ENCODE measurements at places on chromosomes 11 and 22. TPM values are rescaled to one million over a fixed set of nuclear protein-coding genes. Genes with fewer than 3 reads are reported as not detected.

DNA sequence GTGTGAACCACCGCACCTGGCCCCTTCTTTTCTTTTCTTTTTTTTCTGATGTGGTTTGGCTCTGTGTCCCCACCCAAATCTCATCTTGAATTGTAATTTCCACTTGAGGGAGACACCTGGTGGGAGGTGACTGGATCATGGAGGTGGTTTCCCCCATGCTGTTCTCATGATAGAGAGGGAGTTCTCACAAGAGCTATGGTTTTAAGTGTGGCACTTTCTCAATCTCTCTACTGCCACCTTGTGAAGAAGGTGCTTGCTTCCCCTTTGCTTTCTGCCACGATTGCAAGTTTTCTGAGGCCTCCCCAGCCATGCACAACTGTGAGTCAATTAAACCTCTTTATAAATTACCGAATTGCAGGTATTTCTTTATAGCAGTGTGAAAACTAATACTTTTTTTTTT, 4.9 kb upstream of the TCN2 start:
- no peaks in the 10 kb centered on the region for H3K36me3 ChIP-seq
- no peak for DNase-seq
- H3K27ac ChIP-seq = no peak overlapping the region
- no peak overlapping the region for H3K4me3 ChIP-seq
- no peaks in the 10 kb centered on the region for H3K27me3 ChIP-seq
- peaks cover 14% of the 10 kb centered on the region for H3K4me1 ChIP-seq

DNA sequence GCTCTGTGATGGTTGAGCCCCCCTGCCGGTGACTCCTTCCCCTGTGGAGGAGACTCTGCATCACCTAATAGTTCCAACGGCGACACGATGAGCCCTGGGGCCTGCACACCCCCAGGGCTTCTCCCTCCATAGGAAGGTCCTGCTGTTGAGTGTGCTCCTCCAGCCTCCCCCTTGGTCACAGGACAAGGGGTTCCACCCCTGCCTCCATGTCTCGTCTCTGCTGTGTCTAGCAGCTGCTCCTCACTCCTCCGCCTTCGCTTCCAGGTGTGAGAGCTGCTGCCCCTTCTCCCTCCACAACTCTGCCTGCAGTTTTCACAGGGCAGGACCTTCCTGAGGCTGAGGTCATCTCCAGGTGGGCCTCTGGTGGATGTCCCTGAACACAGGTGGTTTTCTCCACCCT, 1416.1 kb downstream of the TBC1D22A start:
- H3K27me3 ChIP-seq = no peaks in the 10 kb centered on the region
- H3K4me3 ChIP-seq = no peak overlapping the region
- H3K36me3 ChIP-seq = no peaks in the 10 kb centered on the region
- no peak overlapping the region for H3K27ac ChIP-seq
- no peaks in the 10 kb centered on the region for H3K4me1 ChIP-seq

- no peaks in the 10 kb centered on the region for H3K27me3 ChIP-seq
- DNase-seq = no peak
- no peaks in the 10 kb centered on the region for H3K4me1 ChIP-seq
These were observed 19.9 kb downstream of the NUP160 start for GRCh38 chr11:47828284-47828683.

The HEPN1 gene
- total RNA-seq = not detected

The SCGB1A1 gene
- total RNA-seq = not detected

All from sigmoid colon (tissue), 7 donors.